Activated CD4-positive, alpha-beta T cell treated with anti-CD3 and anti-CD28 coated beads, Interleukin-2, amount 50 U/mL, for 16 hours (primary cell): ENCODE measurements at places on chromosomes 12 and 14.

GRCh38 chr14:73269729-73270531, 32.6 kb downstream of the PAPLN start:
- no peak for DNase-seq

- DNase-seq, result no peak
Observed at GRCh38 chr12:49888461-49889151, 15.1 kb downstream of the FAIM2 start.

GRCh38 chr12:12582895-12583303, 20.2 kb upstream of the DUSP16 start:
- peak; percentile 93 for DNase-seq

- DNase-seq, result no peak
Observed at GRCh38 chr12:51620448-51620847, 29.4 kb downstream of the SCN8A start.

- DNase-seq, result no peak
Observed at GRCh38 chr14:45150386-45150890, 14.7 kb downstream of the FANCM start.

GRCh38 chr12:119669744-119670472, 2.0 kb downstream of the PRKAB1 start:
- DNase-seq, result no peak

GRCh38 chr12:65532162-65532561, 253.7 kb downstream of the MSRB3 start:
- DNase-seq, result no peak

DNA sequence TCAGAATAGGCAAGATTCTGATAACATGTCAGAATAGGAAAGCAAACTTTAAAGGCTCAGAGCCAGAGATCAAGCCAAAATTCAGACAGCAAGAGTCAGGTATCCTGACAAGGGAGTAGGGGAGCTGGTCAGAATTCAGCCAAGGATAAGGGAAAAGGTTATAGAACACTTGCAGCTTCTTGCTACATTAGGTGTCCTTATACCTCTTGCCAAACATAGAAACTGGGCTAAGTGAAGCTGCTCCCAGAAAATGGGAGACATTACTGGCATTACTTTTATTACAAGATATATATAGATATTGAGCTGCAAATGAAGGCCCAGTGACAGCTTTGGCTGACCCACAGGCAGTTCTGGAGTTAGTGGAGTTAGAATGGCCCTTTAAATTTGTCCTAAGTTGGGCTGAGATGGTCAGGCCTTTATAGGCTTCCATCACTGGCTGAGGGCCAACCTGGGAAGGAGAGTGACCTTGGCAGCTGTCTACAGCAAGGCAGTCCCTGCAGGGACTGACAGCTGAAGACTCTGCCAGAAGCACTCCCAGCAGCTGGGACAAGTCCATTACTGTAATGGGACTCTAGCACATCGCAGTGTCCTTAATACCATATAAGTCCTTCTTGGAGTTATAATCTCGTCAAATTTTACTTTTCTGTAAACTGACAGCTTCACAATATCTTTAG, 83.0 kb downstream of the LRRC9 start:
- DNase-seq, result no peak
